T-helper 2 cell (primary cell): ENCODE measurements at places on chromosomes 2 and 18.

DNA sequence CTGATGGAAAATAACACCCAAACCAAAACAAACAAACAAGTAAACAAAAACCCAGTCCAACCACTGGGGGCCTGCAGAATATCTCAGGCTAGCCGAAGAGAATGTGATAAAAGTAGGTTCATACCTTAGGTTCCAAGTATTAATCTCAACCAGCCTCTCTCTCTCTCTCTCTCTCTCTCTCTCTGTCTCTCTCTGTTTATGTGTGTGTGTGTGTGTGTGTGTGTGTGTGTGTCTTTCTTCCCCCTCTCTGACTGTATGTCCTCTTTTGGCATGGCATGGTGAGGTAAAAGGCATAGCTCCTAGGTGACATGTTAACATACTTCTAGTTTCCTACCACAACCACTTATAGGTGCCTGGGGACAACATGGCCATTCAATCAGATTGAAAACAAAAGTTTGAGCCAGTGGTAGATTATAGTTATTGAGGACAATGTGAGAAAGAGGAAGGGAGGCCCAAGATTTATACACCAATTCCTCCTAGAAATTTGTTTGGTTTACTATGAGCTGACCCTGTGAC, 93.0 kb downstream of the SETBP1 start:
- DNase-seq, result no peak

GRCh38 chr2:176597916-176598315, 328.7 kb downstream of the MTX2 start:
- DNase-seq, result no peak

DNA sequence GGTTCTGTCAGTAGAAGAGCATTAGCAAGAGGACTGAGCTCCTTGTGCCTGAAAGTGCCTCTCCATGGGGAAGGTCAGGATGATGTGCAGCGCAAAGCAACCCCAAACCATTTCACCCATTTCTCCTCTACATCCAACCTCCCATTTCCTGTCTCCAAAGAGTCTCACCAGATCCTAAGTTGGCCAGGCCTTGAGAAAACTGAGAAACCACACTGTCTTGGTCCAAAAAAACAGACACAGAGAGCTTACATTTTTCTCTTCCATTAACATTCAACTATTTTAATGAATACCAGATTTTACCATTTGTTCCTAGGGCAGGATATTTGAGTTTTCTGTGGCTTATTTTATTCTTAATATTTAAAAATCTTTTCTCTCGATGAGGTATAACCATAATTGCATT, 195.0 kb downstream of the EPHA4 start:
- DNase-seq, result no peak

DNA sequence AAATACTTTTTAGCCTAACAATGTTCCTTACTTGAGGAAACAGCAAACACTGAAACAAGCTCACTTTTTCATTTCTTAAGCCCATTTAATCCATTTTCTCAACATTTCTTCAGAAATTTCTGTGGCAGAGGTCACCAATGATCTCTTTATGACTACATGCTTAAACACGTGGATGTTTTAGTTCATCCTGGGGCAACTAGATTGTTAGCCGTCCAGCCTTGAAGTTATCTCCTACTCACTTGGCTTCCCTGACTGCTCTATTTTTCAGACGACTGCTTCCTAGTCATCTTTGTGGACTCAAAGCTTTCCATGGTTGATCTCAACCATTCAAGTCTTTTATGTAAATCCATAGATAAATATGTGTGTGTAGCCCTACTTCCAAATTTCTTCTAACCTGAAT, 24.1 kb downstream of the CD302 start:
- DNase-seq, result no peak

GRCh38 chr2:162475661-162476060, 131.7 kb downstream of the GCA start:
- no peak for DNase-seq

DNA sequence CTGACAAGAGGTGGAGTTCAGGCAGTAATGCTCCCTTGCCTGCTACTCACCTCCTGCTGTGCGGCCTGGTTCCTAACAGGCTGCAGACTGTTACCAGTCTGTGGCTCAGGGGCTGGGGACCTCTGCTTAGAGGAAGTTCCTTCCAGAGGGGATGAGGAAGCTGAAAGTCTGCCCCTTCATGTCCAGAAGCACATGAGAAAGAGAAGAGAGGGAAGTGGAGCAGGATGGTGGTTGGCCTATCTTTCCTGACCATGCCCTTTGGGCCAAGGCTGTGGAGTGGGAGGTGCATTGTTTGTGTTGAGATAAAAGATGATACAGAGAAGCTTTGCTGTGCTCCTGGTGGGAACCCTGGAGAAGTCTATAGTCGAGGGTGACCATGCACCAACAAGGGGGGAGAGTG, 112.5 kb downstream of the LPIN1 start:
- no peak for DNase-seq

DNA sequence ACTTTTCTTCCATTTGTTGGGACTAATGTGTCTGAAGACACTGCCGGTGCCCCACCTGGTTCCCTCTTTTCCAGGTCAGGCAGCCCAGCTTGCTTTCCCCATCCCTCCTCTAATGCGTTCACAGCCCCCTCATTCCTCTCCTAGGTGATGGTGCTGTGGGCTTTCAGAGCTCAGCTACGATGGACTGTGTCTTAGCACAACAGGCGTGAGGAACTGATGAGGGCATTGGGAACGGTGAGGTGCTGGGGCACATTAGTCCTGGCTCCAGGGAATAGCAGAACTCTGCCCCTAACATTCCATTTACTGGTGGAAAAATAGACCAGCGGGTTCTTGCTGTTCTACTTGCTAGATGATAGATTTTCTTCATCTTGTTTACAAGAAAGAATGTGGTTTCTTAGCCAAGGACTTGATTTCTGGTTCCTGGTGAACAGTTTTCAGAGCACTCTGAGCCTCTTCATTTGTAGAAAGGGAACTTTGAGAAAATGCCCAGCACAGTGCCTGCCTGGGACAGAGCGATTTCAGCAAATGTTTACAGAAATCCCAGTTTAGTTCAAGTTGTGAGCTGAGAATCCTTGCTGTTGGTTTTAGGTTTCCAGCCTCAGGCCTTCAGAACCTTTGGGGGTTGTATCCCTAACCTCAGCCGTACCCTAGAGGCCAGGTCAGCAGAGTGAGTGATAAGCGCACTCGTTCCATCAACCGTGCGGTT, 42.5 kb downstream of the LDLRAD4 start:
- no peak for DNase-seq

- no peak for DNase-seq
These were observed 34.6 kb downstream of the ASAP2 start for GRCh38 chr2:9241233-9241632.

- no peak for DNase-seq
These were observed 49.8 kb downstream of the FAM168B start for GRCh38 chr2:131043199-131044074.

DNA sequence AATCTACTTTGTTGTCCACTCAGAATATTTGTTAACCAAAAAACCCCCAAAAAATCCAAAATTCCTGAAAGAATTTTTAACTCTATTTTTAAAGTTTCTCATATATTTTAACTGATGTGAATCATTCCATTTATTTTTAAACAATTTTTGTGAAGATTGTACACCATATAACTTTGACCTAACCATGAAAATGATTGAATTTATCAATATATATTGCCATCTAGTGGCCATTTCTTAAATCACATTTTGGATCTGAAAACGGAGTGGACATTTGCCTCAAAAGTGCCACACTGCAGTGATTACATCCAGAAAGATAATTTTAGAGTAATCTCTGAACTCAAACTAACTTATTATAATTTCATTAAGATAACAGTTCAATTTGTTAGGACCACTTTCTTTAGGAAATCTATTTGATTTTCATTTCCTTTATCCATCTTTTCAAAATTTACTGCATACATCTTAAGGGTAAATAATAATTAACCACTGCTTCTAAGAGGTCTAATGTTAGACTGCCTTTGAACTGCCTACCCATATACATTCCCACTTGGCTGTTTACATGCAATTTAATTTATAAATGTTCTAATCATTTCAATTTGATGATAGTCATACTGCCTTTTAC, 71.1 kb downstream of the DSC3 start:
- no peak for DNase-seq

DNA sequence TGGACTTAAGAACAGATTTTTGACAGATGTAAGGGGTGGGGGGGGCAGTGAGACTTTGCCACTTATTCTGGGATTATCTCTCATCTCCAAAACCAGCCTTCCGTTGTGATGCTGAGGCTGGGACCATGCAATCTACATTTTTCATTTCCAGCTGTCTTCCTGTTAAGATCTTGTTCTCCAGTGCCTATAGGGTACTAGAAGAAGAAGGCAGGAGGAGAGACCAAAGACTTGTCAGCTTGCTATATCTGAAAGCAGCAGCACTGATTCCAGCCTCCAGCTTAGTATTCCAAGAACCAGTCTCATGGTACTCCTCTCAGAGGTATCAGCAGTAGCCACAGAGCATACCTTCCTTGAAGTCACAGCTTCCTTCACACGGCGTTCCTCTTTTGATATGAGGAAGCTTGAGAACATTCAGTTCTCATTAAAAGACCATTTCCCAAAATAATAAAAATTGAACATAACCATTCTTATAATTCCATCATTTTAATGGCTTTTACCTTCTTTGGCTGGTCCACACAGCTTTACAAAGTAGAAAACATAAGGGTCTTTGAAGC, 49.8 kb downstream of the USP34 start:
- DNase-seq, result no peak

GRCh38 chr2:8115456-8115855, 566.4 kb upstream of the ID2 start:
- DNase-seq, result no peak

DNA sequence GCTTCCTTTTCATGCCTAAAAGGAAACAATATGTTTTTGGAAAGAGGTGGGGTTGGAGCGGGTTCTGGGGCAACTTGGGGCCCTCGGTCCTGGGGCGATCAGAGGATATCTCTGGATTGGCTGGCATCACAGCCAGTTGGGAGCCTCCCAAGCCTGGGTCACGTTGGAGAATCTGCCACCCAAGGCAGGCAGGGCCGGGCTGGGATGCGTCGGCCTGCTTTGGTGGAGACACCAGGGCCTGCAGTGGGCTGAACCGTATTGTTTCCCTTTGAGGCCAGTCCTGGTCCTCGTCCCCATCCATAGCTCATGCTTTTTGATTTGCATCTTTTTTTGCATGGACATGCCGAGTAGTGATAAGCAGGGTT, 235.8 kb downstream of the ATAD2B start:
- DNase-seq, result no peak

DNA sequence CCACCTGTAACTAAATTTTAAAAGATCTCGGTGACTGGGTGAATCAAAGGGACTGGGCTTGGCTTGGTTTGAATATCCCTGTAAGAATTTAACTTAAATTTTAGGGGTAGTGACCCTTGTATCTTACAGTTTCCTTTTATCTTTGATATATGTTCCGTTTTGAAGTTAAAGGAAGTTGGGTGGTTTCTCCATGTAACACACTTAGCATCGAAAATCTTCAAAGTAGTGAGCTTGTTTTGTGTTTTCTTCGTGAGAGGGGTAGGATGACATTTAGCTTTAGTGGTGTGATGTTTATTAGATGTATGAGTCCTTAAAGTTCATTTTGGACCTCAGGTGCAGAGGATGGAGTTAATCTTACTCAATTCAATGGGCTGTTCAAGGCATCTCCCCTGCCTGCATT, 1.6 kb downstream of the WDR7 start:
- no peak for DNase-seq

DNA sequence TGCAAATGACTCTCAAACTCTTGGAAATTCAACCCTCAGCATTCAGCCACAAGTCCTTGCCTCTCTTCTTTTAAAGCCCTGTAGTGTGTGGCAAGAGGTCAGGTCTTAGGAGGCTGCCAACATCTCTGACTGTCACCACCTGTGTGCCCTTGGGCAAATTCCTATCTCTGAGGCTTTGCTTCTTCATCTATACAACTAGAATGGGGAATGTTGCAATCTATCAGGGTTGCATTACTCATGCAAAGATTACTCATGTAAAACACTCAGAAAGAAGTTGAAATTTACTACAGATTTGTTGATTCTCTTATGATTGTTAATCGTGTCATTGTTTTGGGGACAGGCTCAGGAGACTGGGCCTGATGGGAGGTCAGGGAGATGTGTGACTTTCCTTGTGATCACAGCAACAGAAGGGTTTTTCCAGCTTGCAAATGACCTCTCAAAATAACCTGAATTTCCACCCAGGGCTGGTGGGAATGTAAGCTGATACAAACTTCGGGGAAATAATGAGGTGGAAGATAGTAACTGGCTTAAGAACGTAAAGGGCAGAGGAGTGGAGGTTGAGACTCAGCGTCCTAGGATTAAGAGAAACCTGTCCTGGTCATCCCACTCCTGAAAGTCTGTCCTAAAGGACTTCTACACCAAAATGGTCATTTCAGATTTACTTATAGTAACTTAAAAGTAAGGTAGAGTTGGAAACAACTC, 32.1 kb upstream of the SIGLEC15 start:
- DNase-seq, result no peak

GRCh38 chr18:47168509-47168908, 7.7 kb downstream of the IER3IP1 start:
- DNase-seq, result no peak

DNA sequence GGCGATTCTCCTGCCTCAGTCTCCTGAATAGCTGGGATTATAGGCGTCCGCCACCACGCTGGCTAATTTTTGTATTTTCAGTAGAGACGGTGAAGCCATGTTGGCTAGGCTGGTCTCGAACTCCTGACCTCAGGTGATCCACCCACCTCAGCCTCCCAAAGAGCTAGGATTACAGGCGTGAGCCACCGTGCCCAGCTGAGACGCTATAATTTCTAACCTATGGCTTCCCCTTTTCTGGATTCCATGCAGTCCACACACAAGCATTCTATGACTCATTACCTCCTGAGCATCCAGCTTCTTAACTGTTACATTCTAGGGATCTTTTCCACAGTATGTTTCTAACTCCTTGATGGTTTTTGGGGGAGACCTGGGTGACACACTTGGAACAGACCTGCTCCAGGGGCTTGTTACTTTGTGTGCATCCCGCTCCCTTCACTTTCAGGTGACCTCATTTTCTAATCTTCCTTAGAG, 11.8 kb upstream of the KCMF1 start:
- no peak for DNase-seq

DNA sequence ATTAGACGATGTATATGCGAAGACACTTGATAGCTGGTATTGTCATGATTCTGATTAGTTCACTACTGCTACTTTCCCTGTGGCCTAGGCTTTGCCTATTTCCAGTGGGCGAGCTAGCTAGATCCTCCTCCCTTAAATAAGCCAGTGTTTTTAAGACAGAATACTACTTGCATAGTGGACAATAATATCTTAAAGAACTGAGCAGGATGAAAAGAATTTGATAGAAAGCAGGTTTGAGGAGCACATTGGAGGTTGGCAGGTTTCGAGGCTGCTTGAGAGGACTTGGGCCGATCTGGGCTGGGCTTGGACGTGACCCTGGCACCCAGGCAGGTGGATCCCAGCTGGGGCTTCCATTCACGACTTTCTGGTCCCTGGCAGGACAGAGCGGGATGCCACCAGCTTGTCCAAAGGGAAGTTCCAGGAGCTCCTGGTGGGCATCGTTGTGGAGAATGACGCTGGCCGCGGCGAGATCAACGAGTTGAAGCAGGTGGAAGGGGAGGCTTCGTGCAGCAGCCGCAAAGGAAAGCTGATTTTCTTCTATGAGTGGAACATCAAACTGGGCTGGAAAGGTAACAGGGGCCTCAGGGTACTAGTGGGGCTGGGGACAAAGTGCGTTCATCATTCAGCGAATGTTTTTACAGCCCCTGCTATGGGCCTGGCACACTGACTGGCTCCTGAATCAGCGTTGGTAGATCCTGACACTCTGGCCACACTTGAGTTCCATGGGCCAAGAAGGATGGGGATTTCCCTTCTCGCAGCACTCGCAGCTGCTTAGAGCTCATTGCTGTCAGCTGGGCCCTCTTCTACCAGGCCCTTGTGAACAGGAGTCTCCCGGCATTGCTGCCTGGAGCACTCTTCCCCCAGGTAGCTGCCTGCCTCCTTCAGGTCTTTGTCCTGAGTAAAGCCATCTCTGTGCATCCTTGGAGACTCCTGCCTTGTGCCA, 16.9 kb downstream of the C2orf74 start:
- DNase-seq, result no peak

GRCh38 chr2:186755066-186755465, 61.2 kb downstream of the FAM171B start:
- DNase-seq, result no peak
